ENCODE measurements at places on chromosomes 6 and 20.

DNA sequence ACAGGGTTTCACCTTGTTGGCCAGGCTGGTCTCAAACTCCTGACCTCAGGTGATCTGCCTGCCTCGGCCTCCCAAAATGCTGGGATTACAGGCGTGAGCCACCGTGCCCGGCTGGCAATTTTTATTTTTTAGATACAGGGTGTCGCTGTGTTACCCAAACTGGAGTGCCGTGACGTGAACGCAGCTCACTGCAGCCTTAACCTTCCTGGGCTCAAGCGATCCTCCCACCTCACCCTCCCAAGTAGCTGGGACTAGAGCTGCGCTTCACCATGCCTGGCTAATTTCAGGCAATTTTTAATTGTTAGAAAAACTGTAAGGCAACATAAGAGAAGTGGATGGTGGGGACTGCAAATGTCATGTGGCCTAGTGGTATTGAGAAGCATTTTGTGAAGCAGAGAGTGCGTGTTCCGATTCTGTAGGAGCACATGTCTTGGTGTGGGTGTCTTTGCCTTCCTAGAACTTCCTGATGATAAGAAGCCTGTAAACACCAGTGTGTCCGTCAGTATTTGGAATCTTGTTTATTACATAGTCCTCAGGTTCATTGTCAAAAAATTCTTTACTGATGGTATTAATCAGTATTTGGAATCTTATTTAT lies 18.0 kb downstream of the JARID2 start:
- no peak for DNase-seq

DNA sequence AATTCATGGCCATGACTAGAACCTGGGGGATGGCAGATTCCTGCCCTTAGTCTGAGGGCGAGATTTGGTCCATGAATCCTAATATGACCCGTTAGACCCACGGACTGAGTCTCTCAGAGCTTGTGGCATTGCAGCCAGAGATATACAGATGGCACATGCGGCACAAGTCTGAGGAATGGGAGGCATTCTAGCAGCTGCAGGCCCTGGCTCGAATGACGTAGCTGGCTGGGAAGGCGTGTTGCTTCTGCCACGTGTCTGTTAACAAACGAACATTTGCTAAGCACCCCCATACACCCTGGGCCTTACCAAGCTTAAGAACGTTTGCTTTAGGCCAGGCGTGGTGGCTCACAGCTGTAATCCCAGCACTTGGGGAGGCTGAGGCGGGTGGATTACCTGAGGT lies 68.0 kb downstream of the CD164 start:
- no peak for DNase-seq

GRCh38 chr6:96563853-96564252 lies 925 bp downstream of the FHL5 start:
- DNase-seq, result no peak

- DNase-seq, result peak; percentile 49
Measured at GRCh38 chr6:141677598-141678211, 455.0 kb upstream of the GJE1 start.

GRCh38 chr6:35370124-35370741 lies 27.9 kb downstream of the PPARD start:
- DNase-seq, result no peak

DNA sequence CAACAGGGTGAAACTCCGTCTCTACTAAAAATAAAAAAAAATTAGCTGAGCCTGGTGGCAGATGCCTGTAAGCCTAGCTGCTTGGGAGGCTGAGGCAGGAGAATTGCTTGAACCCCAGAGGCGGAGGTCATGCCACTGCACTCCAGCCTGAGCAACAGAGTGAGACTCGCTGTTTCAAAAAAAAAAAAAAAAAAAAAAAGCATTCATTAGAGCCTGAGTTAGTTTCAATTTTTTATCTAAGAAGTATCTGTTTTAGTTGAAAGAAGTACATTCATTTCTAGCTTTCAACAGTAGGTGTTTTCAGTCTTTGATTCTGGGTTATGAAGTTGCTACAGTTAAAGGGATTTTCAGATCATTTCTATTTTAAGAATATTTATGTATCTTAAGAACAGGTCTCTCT lies 42.2 kb downstream of the ZNF292 start:
- DNase-seq, result no peak

DNA sequence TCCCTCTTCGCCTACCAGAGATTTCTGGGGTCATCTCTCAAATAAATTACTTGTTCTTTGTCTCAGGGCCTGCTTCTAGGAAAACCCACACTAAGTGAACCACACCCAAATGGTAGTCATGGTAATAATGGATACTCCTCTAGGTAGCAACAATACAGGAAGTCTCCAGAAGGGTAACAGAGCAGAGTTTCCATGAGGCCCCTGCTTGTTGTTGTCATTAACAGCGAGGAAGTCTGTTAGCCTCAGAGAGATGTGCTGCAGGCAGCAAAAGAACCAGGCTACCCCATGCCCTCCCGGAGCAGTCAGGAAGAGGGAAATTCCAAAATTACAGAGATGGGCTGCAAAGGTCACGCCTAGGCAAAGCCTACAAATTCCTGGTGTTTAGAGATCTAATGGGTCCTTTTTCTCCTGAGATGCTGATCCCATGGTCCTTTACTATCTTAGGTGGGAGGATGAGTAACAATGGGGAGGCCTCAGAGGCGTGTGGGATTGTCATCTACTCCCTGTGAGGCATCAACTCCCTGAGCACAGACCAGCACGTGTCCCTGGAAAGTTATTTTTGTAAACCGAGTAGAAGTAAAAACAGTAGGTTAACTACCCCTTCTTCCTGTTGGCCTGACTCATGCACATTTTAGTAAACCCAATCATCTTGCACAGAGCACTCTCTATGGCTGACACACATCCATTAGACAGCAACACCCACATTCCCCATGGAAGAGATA lies 10.1 kb downstream of the ISM1 start:
- no peak for DNase-seq

- no peak for DNase-seq
Measured at GRCh38 chr6:167163476-167164011, 5.8 kb upstream of the GPR31 start.

- no peak for DNase-seq
Measured at GRCh38 chr6:120604510-120604909, 729.8 kb downstream of the TBC1D32 start.

DNA sequence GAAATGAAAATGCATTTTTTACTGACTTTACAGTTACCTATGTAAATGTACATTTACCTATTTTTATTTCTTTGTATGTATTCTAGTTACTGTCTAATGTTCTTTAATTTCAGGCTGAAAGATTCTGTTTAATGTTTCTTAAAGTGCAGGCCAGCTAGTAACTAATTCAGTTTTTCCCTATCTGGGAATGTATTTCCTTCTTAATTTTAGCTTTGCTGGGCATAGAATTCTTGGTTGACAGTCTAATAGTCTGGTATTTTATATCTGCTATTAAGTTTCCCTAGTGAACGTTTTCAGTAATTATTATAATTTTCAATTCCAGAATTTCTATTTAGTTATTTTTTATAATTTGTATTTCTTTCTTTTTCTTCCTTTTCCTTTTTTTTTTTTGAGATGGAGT lies 186.0 kb upstream of the NOX3 start:
- DNase-seq, result no peak

GRCh38 chr20:62969179-62969760 lies 16.8 kb downstream of the SLC17A9 start:
- DNase-seq, result no peak

DNA sequence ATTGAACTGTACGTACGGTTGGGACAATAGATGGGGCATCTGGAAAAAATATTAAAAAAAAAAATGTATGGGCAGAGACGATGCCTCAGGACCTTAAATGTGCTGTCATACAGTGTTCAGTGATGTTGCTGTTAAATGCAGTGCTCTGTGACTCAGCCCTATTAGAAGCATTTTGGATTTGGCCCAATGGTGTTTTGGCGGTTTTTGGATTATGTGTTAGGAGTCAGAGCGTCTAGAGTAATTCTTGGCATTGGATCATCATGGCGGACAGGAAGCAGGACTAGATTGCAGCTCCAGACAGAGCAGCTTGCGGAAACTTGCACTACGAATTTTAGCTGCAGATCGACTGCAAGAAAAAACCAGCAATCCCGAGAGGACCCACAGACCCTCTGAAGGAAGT lies 280.0 kb downstream of the SOX4 start:
- DNase-seq, result no peak

- no peak for DNase-seq
Measured at GRCh38 chr20:51423810-51424209, 118.7 kb downstream of the NFATC2 start.

DNA sequence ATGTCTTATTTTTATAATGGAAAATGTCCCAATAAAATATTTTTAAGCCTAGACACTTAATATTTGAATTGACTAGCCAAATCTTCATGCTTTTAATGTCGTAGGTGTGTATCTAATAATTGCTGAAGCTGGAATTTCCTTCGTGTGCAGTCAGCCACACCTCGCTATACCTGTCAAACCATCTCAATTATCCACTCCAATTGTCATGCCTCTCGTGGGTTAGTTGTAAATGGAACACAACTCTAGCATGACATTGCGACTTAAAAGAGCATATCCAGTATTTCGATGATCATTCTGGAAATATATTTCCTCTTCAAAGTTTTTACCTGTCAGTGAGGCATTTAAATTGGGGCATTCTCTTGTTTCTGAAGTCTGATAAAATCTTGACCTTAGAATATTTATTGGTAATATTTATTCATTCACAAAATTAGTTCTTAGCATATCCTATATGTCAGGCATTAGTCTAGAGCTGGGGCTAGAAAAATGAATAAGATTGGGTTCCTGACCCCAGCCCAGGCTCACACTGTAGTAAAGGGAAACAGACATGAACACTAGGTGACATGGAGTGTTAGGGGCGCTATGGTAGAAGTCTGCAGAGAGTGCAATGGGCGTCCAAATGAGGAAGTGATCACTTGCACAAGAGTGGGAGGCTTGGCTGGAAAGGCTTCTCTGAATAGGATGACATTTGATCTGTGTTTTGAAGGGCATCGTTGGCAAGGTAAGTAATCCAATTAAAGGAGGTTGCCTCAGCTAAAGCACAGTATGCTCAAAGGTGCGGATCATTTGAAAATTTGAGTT lies 11.0 kb upstream of the CFAP206 start:
- DNase-seq, result no peak

Data from SK-N-DZ (cell line).